Fibroblast of lung (primary cell): ENCODE measurements at places on chromosomes 2 and 18.

GRCh38 chr2:191020742-191021381, 6.9 kb upstream of the STAT1 start:
- peak; percentile 91 for DNase-seq

DNA sequence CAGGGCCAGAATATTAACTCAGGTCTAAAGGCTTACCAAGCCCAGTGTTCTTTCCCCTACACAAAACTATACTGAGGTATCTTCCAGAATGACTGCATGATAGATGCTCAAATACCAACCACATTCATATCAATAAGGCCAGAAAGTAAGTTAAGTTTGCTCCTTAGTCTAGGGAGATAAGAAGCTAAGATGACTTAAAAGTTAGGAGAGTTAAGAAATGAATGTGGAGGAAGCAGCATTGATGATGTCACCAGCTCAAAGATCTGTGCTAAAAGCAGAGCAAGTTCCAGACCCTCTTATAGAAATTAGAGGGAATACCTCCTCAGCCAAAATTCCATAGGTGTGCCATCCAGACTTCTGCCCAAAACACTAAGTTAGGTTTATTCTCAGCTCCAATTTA, 6.1 kb downstream of the PPP4R1 start:
- DNase-seq = no peak

- no peak for DNase-seq
These were observed 149.7 kb downstream of the DCC start for GRCh38 chr18:52489396-52490306.

GRCh38 chr2:17149945-17150344, 368.3 kb downstream of the RAD51AP2 start:
- no peak for DNase-seq
